ENCODE measurements at places on chromosomes 3 and 15.

- no peak for DNase-seq
Measured at GRCh38 chr15:46278486-46279090, 643.8 kb downstream of the SQOR start.

DNA sequence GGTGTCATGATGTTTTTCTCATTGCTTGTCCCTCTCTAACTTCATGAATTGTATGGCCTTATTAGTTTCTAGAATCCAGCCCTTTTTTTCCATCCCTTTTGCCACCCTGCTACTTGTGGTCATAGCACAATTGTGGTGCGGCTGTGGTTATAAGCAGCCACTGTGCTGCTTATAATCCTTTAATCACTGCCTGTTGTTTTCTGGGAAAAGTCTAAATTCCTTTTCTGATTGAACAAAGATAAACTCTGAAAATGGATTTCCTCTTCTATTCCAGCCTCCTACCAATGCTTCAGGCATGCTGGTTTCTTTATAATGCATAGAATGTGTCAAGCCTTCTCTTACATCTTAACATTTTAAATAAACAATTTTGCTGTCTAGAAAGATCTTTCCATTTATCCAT, 319.5 kb downstream of the C3orf38 start:
- no peak for DNase-seq

DNA sequence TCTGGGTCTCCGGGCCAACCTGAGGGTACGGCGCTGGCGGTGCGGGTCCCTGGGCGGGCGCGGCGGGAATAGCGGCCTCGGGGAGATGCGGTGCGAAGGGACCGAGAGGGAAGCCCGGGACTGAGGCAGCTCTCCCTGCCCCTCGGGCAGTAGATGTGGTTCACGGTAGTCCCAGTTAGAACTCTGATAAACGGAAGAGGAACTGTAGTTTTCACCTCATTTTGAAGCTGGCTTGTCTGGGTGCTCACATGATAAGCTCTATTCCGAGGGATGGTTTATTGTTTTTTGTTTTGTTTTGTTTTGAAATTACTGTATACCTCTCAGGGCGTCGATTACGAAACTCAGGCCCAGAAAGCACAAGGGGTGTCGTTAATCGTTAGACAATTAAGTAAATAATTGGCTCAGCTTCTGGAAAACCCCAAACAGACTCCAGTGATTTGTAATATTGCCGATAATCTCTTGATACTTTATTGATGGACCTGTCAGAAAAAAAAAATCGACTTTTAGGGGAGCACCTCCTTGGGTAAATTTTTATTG, 413 bp downstream of the NUSAP1 start:
- no peak for DNase-seq

DNA sequence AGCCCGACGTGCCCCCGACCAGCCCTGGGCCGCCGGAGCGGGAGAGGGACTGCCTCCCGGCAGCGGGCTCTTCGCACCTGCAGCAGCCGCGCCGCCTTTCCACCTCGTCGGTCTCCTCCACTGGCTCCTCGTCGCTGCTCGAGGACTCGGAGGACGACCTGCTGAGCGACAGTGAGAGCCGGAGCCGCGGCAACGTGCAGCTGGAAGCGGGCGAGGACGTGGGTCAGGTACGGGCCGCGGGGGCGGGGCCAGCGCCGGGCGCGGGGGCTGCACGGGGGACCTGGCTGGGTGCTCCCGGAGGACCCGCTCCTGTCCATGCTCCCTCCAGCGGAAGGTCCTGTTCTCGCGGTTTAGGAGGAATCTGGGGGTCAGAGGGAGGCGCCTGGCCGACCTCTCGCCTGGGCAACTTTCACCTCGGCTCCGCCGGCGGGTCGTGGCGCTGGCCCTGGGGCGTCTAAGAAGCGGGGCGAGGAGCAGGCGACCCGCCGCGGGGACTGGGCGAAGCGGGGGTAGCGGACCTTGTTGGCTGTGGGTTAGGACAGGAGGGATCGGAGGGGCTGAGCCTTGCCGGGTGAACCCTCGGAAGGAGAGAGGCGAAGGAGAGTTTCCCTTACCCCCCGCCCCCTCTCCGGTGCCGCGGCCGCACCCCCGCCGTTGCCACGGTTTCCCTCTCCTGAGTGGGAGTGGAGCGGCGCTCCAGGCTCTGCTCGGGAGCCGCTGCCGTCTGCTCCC, 682 bp downstream of the ITPKA start:
- no peak for DNase-seq

- DNase-seq: no peak
Measured at GRCh38 chr3:189580190-189580589, 51.0 kb upstream of the TP63 start.

DNA sequence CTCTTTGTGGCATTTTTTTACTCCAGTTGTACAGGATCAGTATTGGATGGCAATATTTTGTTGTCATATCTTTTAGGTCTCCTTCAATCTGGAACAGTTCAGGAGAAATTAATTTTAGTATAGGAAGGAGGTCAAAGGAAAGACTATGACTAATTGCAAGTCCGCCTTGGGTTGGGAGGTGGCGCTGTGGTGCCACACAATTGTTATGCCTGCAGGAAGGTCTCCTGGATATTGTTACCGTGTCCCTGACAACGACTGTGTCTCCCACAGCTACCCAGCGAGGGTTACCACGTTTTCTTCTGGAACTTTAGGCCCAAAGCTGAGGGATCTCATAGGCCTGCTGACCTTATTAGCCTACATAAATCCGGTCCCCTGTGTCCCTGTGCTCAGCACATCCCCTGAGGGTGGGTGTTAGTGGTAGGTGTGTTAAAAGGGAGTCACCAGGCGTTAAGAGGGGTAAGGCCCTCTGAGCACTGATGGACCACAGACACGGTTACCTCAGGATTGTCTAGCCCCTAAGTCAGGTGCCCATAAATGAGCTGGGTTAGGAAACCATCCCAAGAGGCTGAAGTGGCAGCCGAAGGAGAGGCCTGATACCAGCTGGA, 31.5 kb downstream of the KCNAB1 start:
- DNase-seq: peak; percentile 34

DNA sequence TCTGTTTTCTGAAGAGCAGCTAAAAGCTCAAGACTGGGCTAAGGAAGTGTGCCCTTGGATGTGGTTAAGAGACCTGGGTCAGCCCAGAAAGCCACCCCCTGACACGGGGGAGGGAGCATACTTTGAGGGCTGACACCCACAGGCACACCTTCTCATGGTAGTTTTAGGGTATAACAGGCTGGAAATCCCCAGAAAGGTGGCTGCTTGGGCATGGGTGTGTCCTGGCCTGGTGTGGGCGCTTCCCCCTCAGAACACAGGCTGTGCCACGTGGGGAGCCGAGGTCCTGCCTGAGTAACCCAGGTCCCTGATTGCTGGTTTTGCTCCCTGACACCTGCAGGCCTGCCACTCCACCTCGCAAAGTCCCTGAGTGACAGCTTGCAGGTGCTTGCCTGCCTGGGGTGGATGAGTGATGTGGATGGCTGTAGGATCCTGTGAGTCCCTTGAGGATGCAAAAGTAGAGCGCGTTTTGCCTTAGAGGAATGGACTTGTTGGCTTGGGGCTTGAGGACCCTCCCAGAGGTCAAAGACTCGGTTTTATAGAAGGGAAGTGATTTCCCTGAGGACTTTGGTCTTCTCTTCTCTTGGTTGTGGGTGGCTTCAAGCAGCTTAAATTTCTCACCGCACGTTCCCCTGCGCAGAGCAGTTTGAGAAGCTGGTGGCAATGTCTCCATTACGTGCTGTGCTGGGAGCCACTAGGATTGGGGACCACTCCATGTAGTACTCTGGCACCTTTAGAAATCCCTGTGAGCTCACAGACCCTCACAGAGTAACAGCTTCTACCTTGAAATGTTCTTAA, 94.4 kb downstream of the DNASE1L3 start:
- peak; percentile 32 for DNase-seq

GRCh38 chr3:70546679-70547078, 234.2 kb upstream of the MDFIC2 start:
- DNase-seq: no peak

- no peak for DNase-seq
Measured at GRCh38 chr3:79339846-79340245, 428.0 kb downstream of the ROBO1 start.

- no peak for DNase-seq
Measured at GRCh38 chr15:85167568-85167967, 185.9 kb downstream of the PDE8A start.

- DNase-seq: no peak
Measured at GRCh38 chr3:193960487-193961274, 175.3 kb upstream of the HES1 start.

DNA sequence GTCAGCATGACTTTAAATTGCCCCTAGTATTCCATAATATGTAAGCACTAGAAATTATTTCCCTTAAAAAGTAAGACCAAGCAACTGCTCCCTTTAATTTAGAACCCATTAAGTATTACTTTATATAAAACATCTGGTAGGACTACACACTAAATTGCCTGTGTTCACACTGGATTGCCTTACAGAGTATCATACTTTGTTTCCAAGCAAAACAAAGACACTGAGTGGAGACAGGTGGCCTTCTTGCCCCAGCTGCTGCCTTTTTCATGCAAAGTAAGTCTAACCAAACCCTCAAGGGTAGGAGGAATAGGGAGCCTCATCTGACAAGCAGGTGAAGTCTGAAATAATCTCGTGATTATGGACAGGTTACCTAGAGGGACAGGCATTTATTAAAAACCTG, 87.3 kb downstream of the PEX5L start:
- DNase-seq: no peak

Data from effector memory CD4-positive, alpha-beta T cell (primary cell).